Putamen (tissue), 1 donor: ENCODE measurements at places on chromosomes 1 and 21.

- no peak for DNase-seq
Measured at GRCh38 chr1:158644449-158644848, 39.4 kb downstream of the OR10Z1 start.

DNA sequence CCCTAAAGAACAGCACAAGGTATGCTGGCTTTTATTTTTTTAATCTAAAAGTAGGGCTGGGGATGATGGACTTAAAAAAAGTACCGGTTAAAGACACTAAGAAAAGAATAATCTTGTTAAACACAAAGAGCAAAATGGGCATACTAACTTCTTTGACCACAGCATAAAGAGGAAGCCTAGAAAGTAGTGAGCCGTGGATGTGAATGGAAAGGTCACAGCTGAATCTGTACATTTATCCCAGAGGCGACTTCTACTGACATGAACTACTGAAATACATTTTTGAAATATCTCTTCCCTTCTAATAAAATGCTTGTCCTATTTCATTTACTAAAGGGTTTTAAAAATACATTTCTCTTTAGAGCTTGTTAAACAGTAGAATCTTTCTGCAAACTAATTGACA lies 140.7 kb downstream of the SLC45A1 start:
- no peak for DNase-seq

DNA sequence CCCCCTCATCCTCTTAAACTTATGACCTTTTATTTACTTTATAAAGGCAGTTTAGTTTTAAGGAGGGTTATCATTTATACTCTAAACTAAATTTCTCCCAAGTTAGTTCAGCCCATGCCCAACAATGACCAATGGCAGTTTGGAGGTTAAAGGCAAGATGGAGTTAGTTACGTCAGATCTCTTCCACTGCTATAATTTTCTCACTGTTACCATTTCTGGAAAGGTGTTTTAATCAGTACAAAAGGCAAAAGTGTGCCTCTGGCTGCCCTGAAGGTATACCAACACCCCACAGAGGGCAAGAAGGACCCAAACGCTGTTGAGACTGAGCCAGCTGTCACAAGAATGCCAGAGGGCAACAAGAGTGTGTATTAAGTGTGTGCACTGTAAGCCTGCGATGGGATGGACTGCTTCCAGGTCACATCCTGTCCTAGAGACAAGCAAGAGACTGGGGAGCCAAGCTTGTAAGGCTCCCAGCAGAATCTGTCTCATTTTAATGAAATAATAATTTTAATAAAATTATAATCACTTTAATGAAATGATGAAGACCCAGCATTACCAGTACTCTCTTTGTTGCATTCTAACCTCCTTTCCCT lies 32.5 kb upstream of the FAM89A start:
- DNase-seq = no peak

GRCh38 chr1:30600258-30600657 lies 123.1 kb downstream of the MATN1 start:
- DNase-seq = no peak

DNA sequence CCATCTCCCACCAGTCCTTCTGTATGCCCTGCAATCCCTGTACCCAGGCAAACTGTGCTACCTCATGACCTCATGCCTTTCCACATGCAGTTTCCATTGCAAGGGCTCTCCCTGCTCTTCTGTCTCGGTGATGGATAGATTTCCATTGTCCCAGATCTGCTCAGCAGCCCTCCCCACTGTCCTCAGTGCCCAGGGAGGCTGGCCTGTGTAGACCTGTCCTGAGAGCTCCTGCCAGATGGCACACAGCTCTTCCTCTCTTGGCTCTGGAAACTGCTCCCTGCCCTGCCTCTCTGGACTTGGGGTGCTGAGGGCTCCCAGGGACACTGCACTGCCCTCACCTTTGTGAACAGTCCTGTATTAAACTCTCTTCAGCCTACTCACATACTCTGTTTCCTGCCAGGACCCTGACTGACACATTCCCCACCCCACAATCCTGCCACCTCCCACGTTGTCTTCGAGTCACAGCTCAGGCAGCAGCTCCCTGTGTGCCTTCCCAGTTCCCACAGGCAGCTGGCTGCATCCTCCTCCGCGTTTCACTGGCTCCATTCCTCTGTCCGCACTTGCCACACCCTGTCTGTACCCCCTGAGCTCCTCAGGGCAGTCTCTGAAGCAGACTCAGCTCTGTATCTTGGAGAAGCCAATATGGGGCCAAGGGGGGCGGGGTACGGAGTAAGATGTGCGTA lies 57.0 kb downstream of the SPATA46 start:
- peak; percentile 14 for DNase-seq

- peak; percentile 24 for DNase-seq
Measured at GRCh38 chr1:6743189-6744101, 41.8 kb upstream of the CAMTA1 start.

DNA sequence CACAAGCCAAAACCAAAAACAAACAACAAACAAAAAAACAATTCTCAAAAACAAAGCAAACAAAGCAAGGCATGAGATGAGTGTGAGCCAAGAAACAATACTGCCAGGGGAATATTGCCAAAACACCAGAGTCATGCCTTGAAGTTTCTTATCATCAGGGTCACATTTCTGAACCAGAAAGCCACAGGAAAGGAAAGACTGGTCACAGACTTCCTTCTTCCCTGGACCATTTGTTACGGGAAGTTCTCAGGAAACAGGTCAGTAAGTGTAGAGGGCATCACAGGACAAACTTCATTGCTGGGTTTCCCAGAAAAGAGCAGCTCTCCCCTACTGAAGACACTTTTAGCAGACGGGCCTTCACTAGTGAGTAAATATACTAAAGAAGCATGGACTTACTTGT lies 191.2 kb downstream of the GABPA start:
- DNase-seq = peak; percentile 76

DNA sequence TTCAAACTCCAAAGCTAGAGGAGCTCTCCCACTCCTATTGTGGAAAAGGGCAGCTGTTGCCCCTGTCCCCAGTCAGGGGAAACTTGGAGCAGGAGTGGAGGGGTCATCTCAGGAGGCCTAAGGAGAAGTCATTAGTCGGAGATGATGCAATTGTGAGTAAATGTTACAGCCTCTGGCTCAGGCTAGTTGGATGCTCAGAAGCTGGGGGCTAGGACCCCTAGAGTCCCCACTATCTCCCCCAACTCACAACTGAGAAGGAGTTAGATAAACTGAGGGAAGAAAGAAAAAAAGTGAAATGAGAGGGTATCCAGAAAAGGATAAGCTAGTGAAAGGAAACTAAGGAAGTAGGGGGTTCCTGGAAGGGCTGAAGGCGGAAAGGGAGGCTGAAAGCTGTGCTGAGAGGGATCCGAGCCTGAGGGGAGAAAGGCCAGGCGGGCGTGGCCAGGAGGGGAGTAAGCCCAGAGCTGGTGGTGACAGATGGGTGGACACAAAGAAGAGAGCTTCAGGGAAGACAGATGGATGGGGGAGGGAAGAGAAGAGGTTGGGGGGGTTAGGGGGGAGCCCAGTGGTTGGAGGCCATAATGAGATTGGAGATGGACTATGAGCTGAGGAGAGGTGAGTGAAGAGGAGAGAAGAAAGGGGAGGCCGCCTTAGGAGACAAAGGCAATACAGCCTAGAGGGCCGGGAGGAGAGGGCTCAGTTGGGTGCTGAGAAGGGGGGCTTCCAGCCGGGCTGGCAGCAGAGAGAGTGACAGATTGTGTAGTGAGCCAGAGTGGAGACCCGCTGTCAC lies 4.5 kb upstream of the NHLH1 start:
- no peak for DNase-seq

DNA sequence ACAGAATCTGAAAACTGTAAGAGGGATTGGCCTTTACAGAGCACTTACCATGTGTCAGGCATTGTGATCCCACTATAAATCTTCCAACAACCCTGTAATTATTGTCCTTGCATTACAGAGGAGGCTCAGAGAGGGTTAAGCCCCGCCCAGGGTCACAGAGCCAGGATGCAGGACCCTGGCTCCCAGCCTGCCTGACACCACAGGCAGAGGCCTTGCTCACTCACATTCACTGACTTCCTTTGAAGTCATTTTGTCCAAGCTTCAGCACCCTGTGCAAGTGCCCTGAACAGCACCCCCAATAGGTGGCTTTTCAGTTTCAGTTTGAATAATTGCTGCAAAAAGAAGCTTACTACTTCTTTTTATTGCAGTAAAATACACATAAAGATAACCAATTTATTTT lies 256.8 kb upstream of the NFIA start:
- DNase-seq = no peak

DNA sequence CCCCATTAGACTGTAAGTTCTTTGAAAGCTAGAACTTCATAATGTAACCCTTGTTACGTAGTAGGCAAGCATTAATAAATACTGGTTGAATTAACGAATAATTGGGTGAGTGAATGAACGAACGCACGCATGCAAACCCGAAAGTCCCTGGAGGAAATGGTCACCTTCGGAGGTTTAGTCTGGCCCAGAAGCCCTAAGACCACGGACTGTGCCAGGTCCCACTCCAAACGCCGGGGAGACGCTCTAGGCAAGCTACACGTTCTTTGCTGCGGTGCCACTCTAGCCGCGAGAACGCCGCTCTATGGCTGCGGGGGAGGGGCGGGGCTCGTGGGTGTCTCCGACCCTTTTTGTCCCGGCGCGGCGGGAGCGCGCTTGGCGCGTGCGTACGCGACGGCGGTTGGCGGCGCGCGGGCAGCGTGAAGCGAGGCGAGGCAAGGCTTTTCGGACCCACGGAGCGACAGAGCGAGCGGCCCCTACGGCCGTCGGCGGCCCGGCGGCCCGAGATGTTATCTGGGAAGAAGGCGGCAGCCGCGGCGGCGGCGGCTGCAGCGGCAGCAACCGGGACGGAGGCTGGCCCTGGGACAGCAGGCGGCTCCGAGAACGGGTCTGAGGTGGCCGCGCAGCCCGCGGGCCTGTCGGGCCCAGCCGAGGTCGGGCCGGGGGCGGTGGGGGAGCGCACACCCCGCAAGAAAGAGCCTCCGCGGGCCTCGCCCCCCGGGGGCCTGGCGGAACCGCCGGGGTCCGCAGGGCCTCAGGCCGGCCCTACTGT lies at the start of gene KDM1A:
Gene KDM1A, plus strand, starts transcription at position 375 of the 769 bp plus-strand sequence. Its CDS starts 129 bp downstream, at position 504.
- DNase-seq = peak; percentile 98

GRCh38 chr1:11634365-11635192 lies 19.6 kb downstream of the FBXO2 start:
- no peak for DNase-seq

DNA sequence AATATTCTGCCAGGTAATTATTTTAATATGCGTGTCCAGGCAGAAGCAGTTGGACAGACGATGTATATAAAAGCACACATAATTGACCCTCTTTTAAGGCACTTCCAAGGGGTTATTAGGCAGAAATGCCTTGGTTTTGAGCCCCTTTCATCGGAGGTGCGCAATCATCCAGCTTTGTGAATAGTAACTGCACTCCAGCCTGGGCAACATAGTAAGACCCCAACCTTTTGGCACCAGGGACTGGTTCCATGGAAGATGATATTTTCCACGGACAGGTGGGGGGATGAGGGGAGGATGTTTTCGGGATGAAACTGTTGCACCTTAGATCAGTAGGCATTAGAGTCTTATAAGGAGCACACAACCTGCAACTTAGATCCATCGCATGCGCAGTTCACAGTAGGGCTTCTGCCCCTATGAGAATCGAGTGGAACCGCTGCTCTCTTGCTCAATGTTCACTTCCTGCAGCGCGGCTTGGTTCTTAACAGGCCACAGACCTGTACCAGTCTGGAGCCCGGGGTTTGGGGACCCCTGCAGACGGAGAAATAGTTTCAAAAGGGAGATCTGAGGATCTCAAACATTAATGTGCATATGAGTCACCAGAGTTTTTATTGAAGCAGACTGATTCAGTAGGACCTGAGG lies 1.8 kb upstream of the MCOLN2 start:
- no peak for DNase-seq

DNA sequence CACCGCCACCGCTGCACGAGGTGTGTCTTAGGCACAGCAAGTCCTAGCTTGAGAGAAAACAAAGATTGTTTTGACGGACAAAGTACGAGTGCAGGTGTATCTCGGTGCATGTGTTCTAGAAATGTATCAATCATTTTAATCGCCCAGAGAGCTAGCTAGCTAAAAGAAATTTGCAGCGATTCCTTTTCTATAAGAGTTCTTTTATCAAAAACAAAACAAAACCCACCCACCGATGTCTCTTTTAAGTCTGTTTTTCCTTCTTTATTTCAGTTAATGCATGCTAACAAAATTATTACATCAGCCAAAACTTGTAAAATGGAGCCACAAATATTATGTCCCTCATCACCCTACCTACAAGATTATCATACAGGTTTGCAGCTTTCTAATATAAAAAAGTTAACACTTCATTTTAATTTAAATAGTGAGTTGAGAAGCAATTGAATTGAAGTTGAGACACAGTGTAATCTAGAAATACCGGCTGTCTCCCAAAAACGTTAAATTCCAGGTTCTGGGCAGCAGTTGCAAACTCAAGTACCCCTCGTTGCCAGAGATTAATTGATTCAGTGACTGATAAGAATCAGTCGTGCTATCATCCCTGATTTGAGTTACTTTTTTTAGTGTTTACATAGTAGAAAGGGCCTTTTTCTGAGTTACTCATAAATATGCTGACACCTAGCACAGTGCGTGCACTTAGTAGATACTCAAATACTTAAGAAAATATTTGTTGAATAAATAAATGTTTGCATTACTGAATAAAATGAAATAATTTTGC lies 1.5 kb upstream of the SYDE2 start:
- no peak for DNase-seq

DNA sequence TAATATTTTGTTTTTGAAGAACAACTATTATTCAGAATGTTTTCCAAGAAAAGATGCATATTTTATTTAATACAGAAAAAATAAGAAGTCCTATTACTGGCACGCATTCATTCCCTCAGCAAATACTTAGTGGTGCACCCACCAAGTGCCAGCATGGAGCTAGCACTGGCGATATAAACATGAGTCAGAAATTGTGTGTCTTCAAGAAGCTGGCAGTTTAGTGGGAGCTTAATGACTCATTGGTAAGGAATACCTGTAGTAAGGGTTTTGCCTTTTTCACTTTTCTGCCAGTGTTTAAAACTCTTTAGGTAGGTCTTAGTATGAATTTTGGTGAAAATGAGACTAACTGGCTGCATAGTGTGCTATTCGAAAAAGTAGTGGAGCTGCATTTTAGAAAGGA lies 6.3 kb downstream of the MAGI3 start:
- DNase-seq = no peak

DNA sequence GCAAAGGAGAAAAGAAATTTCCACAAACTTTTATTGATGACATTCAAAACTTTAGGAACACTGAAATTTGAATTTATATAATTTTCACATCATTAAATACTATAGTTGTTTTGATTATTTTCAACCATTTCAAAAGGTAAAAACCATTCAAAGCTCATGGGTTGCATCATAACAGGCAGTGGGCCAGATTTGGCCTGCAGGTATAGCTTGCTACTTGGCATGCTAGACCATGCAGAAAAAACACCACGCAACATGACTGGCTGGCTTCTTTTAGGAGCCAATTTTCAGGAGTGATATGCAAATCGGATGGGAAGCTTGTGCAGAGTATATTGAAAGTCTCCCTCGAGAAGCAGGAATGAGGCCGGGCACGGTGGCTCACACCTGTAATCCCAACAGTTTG lies 144.8 kb downstream of the GLUL start:
- no peak for DNase-seq

DNA sequence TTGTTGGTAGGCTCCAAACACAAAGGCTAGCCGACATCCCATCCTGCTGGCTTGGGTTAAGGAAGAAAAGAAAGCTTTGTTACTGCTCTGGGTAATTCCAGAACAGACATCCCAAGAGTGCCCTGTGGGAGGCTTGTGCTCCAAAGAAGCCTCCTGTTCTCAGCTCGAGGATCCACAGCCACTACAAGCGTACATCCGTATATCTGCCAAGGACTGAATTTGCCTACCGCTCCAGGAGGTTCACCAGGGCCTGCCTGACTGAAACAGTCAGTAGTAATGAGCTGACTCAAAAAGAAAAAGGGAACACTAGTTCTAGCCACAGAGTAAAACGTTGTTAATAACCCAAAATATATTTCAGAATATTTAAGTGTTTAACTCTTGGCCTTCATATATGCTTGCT lies 24.8 kb upstream of the MUTYH start:
- DNase-seq = peak; percentile 29

- DNase-seq = no peak
Measured at GRCh38 chr1:116405241-116406135, 32.4 kb downstream of the ATP1A1 start.
